ENCODE measurements at places on chromosomes 3 and 15. TPM values are rescaled to one million over a fixed set of nuclear protein-coding genes. Genes with fewer than 3 reads are reported as not detected.

CFAP161 gene
- not detected for total RNA-seq

CCNB2 gene
- total RNA-seq: 112 TPM

CCDC33 gene
- total RNA-seq: not detected

- DNase-seq: no peak
These were observed 287.4 kb upstream of the SLCO3A1 start for GRCh38 chr15:91566141-91566540.

DNA sequence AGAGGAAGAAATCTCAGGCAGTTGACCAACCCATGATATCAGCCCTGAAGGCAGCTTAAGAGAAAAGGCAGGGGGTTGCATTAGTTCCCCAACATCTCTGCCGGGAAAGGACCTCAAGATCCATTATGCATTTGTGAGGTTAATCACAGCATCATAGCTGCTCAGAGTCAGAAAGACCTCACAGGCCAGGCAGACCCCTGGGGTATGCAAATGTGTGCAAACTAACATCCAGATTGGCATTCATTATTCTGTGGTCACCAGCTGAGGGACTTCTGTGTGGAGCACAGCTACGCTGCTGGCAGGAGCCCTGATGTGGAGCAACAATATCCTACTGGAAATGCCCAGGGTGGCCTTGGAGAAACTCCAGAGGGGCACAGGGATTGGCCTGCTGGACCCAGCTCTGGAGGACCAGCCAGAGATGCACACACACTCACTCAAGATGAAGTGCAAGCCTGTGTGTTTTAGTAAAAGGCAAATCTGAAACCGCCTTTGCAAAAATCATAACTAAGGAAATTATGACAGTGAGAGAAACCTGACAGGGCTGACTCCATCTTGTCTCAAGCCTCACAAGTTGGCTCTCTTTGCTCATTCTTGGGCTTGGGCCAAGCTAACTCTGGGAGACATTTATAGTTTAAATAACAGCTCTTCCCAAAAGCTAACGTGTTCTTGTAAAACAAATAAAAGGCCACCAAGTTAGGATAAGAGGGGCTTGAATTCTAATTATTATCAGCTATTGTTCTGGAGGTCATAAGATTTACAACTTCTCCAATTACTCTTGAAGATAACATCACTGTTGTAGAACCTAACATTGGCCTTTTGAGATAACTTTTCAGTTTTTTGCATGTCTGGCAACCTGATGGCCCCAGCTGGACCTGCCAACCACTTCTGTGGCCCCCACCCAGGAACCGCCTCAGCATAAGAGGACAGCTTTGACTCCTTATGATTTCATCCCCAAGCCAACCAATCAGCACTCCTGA, 257.1 kb downstream of the UACA start:
- DNase-seq: no peak

DNA sequence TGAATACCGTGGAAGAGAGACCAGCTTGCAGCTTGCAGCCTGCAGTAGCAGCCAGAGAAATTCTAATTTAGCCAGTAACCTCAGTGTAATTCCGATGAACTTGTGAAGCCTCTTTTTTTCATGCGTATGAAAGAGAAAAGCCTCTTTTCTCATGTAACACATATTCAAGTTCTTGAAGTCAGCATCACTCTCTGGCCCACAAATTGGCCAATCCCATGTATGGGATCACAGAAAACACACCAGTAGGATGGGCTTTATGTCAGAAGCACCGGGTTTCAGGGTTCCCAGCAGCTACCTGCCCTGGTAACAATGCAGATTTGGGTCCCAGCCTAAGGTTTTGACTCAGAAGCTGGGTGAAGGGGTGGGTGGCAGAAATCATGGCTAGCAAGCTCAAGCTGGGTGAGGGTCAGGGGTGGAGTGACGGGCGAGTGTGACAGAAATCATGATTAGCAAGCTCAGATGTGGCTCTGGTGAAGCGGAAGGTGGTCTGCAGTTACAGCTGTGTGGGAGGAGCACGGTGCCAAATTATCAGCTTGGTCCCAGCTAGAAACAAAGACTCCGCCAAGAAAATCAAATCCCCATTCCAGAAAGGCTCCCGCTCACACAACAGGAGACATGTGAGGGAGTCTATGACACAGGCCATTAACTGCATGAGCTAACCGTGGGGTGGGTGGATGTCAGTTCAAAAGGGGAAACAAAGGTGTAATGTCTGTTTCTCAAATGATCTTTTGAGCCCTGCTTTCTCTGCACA, 86.6 kb downstream of the SNRK start:
- DNase-seq: no peak

DNA sequence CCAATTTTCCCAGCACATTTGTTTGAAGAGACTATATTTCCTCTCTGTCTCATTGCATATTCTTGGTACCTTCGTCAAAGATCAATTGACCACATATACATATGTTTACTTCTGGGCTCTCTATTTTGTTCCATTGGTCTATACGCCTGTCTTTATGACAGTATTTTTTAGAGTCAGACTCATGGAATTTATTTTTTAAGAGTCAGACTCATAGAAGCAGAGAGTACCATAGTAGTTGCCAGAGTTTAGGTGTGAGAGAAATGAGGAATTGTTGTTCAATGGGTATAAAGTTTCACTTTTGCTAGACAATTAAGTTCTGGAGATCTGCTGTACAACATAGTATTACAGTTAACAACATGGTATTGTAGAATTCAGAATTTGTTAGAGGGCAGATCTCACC, 27.1 kb downstream of the PLA2G4F start:
- DNase-seq: no peak

GRCh38 chr3:47299381-47300318, 16.9 kb downstream of the KLHL18 start:
- DNase-seq: no peak

DNA sequence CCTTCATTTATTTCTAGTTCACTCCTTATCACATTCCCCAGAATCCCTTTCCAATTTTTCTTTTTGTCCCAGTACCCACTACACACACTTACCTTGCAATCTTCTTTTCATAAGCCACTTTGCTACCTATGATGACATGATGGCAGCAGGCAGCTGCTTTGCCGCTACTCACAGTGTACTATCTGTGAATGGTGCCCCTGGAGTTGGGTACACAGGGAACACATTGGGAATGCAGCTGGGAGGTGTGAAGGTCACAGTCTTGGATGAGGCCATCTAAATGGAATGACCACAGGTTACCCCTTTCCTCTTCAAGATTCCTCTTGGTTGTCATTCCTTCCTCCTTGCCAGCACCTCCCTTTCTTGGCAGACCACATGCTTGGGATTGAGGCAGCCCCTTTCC, 20.8 kb upstream of the TNIK start:
- no peak for DNase-seq

- peak; percentile 48 for DNase-seq
These were observed 136.5 kb downstream of the ZNF609 start for GRCh38 chr15:64596701-64597476.
